ENCODE measurements at places on chromosomes 1 and 21. TPM values are rescaled to one million over a fixed set of nuclear protein-coding genes. Genes with fewer than 3 reads are reported as not detected.

DNA sequence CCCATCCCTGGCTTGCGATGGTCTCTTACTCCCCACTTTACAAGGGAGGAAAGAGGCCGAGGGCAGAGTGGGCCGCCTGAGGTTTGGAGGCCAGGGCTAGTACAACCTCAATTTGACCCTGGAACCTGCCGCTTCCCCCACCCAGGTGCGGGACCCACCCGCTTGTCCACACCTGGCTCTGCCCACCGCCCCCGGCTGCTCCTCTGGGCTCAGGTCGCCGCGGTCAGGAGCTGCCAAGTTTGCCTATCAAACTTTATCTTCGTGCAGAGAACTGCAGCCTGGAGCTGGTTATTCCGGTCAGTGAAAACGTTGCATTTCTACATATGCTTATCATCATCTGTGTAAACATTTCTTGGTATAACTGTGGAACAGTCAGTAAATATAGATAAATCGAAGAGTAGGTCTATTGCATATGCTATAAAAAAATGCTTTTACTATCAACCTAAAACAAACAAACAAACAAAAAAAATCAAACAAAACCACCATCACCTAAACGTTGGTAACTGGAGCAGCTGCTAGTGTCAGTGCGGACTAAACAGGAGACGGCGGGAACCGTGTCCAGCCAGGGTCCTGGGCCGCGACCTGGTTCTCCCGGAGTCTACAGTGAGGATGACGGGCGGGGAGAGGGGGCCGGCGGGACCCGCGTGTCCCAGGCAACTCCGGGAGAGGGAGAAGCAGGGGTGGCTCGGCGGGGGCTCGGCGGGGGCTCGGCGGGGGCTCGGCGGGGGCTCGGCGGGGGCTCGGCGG, 906 bp upstream of the ADARB1 start:
- DNase-seq = no peak

- peak; percentile 53 for DNase-seq
Observed at GRCh38 chr1:51877434-51878307, 856 bp downstream of the NRDC start.

DNA sequence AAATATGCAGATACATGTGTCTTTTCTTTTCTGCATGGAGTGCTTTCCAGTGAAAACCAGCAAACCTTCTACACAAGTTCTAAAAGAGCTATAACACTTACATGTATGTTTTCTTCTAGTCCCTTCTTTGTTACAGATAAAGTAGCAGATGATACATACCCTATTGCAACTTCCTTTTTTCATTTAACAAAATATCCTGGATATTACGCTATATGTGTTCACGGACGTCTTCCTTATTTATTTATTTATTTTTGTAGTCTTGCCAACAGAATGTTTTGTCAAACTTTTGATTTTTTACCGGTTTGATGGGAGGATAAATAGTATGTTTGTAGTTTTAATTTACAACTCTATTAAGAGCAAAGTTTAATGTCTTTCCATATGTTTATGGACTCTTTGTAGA, 5.2 kb upstream of the GALNT2 start:
- DNase-seq = no peak

The CD244 gene
- not detected for total RNA-seq

GRCh38 chr1:106568201-106568974, 488.1 kb upstream of the PRMT6 start:
- no peak for DNase-seq

- no peak for DNase-seq
Observed at GRCh38 chr1:4156241-4156973, 256.3 kb upstream of the C1orf174 start.

The TMPRSS3 gene
- total RNA-seq = not detected

GRCh38 chr1:22914633-22915217, 57.9 kb downstream of the LACTBL1 start:
- no peak for DNase-seq

DNA sequence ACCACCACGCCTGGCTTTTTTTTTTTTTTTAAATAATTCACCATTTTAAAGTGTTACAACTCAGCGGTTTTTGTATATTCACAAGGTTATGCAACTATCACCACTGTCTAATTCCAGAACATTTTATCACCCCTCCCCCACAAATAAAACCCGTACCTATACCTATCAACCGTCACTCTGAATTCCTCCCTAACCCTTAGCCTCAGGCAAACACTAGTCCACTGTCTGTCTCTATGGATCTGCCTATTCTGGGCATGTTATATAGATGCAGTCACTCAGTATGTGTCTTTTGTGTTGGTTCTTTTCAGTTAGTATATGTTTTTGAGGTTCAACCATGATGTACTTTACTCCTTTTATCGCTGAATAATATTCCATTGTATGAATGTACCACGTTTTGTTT, 19.3 kb upstream of the GRHL3 start:
- no peak for DNase-seq

The RBM11 gene
- 2.6 TPM for total RNA-seq

The LCE3E gene
- not detected for total RNA-seq

DNA sequence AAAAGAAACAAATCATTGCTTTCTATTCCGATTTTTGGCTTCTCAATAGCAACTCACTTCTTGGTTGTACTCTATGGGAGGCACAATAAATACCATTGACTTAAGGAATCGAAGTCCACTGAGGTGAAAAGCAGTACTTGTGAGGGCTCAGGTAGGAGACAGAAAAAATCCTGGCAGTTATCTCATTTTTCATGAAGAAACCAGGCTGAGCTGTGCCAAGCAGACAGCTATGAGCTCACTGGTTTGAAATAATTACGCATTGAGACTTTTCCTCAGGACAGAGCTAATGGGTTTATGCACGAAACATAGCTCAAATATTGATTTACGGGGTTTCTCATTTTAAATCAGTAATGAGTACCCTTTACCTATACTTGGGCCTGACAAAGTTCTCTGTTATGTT, 18.5 kb downstream of the COLGALT2 start:
- no peak for DNase-seq

The NPR1 gene
- 0.07 TPM for total RNA-seq

- DNase-seq = no peak
Observed at GRCh38 chr1:31901838-31902509, 36.2 kb downstream of the PTP4A2 start.

The CEP104 gene
- 43.6 TPM for total RNA-seq

The C1orf116 gene
- total RNA-seq = 0.86 TPM

The EFNA1 gene
- total RNA-seq = 16.4 TPM

GRCh38 chr1:33902486-33903209, 38.8 kb downstream of the HMGB4 start:
- peak; percentile 43 for DNase-seq

DNA sequence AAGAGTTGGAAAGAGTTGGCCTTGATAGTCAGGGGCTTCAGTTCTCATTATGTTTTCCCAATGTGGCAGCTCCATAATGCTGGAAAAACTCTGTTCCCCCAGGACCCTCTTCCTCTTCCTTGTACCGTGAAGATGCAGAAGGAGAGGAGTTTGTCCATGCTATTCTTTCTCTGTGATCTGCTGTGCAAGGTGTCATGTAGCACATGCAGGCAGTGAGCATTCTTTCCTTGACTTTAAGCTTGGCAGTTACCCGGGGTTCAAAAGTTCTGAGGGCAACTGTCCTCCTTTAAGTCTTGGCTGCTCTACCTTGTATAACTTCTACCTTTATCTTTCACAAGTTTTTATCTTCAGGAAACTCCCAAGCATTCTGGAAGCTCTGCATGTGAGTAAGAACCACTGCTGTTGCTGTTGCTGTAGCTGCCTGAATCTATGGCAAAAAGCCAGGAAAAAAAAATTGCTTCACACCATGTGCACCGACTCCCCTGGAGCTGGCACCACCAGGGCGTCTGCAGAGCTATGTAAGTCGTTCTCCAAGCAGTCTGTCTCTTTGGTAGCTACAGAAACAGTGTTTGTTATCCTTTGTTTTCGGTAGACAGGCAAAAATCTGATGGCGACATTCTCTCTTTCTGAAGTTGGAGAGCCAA, 42.7 kb upstream of the SLC16A1 start:
- DNase-seq = peak; percentile 72

- DNase-seq = no peak
Observed at GRCh38 chr1:47944561-47944960, 52.6 kb downstream of the TRABD2B start.

DNA sequence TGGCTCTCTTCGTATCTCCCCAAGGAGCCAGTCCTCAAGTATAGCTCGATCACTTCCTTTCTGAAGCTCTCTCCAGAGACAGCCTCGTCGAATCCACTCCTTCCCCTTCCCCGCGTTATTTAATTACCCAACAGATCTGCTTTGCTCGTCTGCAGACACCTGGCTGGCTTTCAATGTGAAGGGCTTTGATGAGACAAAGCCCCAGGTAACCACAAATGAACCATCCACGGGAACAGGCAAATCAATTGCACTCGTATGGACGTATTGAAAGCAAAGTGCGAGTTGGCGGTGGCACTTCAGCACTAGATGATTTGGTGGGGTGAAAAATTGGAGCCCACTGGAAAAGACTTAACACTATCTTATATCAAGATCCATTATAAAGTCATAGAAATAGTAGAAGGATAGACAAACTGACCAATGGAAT, 364 bp upstream of the BCAR3 start:
- no peak for DNase-seq

The MPL gene
- total RNA-seq = not detected

The MRPS14 gene
- 20.3 TPM for total RNA-seq

GRCh38 chr1:216582151-216582550, 141.1 kb downstream of the ESRRG start:
- no peak for DNase-seq

GRCh38 chr1:5990913-5991312, 1.3 kb downstream of the NPHP4 start:
- peak; percentile 4 for DNase-seq

DNA sequence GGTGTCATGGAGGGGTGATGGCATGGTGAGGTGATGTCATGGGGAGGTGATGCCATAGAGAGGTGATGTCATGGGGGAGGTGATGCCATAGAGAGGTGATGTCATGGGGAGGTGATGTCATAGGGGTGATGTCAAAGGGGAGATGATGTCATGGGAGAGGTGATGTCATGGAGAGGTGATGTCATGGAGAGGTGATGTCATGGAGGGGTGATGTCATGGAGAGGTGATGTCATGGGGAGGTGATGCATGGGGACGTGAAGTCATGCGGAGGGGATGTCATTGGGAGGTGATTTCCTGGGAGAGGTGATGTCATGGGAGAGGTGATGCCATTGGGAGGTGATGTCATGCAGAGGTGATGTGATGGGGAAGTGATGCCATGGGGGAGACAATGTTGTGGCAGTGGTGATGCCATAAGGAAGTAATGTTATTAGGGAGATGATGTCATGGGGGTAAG, 92.1 kb upstream of the C1orf174 start:
- DNase-seq = no peak

- no peak for DNase-seq
Observed at GRCh38 chr1:154878371-154879037, 8.4 kb upstream of the KCNN3 start.

GRCh38 chr1:65980237-65980636, 187.5 kb downstream of the PDE4B start:
- DNase-seq = no peak

The SPATA46 gene
- total RNA-seq = not detected

- no peak for DNase-seq
Observed at GRCh38 chr1:47399138-47399845, 16.8 kb upstream of the FOXE3 start.

GRCh38 chr1:248696261-248696660, 6.3 kb downstream of the OR14I1 start:
- DNase-seq = no peak

DNA sequence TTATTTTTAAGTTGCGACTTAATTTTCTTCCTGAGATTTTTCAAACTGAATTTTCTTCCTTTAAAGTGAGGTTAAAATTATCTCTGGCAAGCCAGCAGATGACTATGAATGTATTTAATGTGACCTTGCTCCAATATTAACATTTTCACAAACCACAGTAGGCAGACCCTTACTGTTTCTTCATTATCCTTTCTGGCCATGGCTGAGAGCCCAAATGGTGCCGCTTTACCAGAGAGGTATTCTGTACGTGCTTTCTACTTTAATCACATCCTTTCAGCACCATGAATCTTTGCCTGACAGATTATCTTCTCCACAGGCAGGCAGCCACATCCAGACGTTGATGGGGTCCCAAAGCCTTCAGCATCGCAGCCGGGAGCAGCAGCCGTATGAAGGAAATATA, 129.6 kb downstream of the LRRC40 start:
- peak; percentile 45 for DNase-seq

DNA sequence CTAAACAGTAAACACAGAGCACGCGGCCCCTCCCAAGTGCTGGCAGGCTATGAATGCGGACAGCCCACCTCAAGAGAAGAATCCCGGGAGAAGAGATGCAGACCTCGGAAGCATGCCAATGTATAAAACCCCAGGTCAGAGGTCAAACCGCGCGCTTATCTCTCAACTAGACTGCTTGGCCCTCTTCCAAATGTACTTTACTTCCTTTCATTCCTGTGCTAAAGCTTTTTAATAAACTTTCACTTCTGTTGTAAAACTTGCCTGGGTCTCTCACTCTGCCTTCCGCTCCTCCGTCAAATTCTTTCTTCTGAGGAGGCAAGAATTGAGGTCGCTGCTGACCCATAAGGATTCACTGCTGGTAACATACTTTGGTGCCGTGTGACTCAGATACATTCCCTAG, 216.0 kb downstream of the S1PR1 start:
- DNase-seq = no peak

- DNase-seq = no peak
Observed at GRCh38 chr21:44415073-44416025, 40.0 kb upstream of the LRRC3 start.

The ADGRB2 gene
- total RNA-seq = 25.1 TPM

- no peak for DNase-seq
Observed at GRCh38 chr1:61253059-61253735, 170.8 kb downstream of the NFIA start.

DNA sequence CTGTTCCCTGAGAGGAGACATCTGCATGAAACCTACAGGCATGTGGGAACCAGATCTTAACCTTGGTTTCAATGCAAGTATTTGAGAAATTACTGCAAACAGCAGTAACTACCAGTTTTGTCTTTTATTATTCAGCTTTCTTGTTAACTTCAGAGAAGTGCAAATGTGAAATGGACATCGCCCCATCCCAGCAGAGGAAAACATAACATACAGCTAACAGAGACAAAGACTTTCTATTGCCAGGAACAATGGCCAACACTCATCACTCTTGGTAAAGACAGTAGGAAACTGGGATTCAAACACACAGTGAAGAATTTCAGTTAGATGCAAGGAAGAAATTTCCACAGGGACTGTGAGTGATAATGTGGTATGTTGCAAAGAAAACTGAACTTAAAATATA, 115.1 kb downstream of the SLC30A10 start:
- DNase-seq = no peak

GRCh38 chr1:37999430-38000232, 5.7 kb downstream of the FHL3 start:
- DNase-seq = peak; percentile 63

DNA sequence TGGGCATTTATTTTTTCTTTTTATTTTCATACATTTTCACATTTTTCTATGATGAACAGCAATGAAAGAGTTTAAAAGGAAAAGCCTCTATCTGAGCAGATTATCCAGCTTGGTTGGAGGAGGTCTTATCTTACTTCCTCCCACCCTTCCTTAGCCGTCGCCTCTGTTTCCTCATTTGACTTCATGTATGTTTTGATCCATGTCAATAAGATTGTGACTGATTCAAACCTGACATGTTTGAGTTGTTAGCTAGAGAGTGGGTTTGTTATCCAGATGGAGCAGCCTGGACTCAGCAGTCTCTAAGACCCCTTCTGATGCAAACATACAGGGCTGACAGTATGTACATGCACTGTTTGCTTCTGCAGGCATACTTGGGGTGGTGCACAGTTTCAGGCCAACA, 31.2 kb downstream of the MACO1 start:
- no peak for DNase-seq

- no peak for DNase-seq
Observed at GRCh38 chr1:27940297-27940696, 5.5 kb downstream of the SMPDL3B start.

The RBM34 gene
- 102 TPM for total RNA-seq
